Activated naive CD4-positive, alpha-beta T cell treated with anti-CD3 and anti-CD28 coated beads, Interleukin-2, amount 50 U/mL, for 16 hours (primary cell): ENCODE measurements at places on chromosomes 2 and 18.

DNA sequence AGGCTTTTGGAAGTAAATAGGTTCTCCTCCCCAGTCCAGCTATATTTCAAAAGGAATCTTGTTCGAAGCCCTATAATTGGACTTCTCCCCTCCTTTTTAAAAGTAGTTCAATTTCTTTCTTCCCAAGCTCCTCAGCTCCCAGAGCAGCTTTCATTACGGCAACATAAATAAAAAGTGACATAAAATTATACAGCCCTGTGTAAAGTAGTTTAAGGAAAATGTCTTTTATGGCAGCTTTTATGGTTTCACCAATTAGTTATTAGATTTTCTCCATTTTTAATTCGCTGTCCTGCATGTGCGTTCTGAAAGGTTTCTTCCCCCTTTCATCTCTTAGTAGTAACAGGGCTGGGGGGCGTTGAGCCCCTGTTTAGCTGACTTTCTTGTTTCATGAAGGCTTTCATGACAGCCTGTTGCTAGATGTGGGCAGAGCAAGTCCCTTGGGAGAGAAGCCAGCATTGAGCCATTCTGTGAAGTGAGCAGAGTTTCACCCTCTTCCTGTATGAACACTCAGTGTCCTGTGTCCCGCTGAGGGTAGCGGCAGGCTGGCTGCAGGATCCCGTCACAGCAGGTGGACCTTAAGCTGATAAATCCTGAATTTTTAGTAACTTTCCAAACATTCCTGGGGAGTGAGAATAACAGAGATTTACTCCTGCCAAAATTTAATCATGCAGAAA lies 229.7 kb upstream of the SPRED2 start:
- no peak for DNase-seq

- DNase-seq = no peak
These were observed 287.0 kb downstream of the PHLPP1 start for GRCh38 chr18:63002305-63002704.

- DNase-seq = no peak
These were observed 216.8 kb downstream of the EIPR1 start for GRCh38 chr2:3160751-3161330.

GRCh38 chr18:50154420-50154819 lies 40.5 kb downstream of the MYO5B start:
- DNase-seq = no peak

DNA sequence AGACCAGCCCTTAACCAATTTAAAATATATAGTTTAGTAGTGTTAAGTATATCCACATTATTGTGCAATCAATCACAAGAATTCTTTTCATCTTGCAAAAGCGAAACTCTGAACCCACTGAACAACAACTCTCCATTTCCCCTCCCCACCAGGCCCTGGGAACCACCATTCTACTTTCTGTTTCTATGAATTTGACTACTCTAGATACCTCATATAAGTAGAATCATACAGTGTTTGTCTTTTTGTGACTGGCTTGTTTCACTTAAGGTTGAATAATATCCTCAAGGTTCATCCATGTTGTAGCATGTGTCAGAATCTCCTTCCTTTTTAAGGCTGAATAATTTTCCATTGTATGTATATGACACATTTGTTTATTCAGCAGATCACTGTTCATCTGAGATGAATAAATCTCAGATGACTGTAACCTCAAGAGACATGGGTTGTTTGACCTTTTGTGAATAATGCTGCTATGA lies 8.1 kb upstream of the SOS1 start:
- peak; percentile 75 for DNase-seq

- DNase-seq = no peak
These were observed at the start of gene DYTN for GRCh38 chr2:206718296-206718695. TSS of gene DYTN (minus strand) at chr2:206718396. CDS start at chr2:206718279, 117 bp downstream.

- DNase-seq = no peak
These were observed 123.4 kb downstream of the LAMA1 start for GRCh38 chr18:6994056-6994770.

GRCh38 chr18:75269696-75270095 lies 59.1 kb downstream of the TSHZ1 start:
- DNase-seq = no peak

- DNase-seq = no peak
These were observed 13.9 kb downstream of the BMP10 start for GRCh38 chr2:68857202-68857845.

- DNase-seq = no peak
These were observed 569.3 kb downstream of the TNS1 start for GRCh38 chr2:217433522-217433921.
